ENCODE measurements at places on chromosomes 12 and 14. TPM values are rescaled to one million over a fixed set of nuclear protein-coding genes. Genes with fewer than 3 reads are reported as not detected.
A peak's percentile ranks its signal among the peaks of the same experiment; 100 is the strongest.

- peaks cover 12% of the 10 kb centered on the region for H3K4me1 ChIP-seq
- no peaks in the 10 kb centered on the region for H3K27me3 ChIP-seq
- H3K36me3 ChIP-seq: no peaks in the 10 kb centered on the region
- no peak overlapping the region for H3K4me3 ChIP-seq
Measured at GRCh38 chr14:68124979-68125731, 305.6 kb downstream of the RAD51B start.

- no peaks in the 10 kb centered on the region for H3K36me3 ChIP-seq
- H3K27ac ChIP-seq: no peak overlapping the region
- H3K4me3 ChIP-seq: no peak overlapping the region
- no peaks in the 10 kb centered on the region for H3K4me1 ChIP-seq
- H3K27me3 ChIP-seq: no peaks in the 10 kb centered on the region
- no peak for DNase-seq
Measured at GRCh38 chr14:28584951-28585350, 181.6 kb upstream of the FOXG1 start.

DNA sequence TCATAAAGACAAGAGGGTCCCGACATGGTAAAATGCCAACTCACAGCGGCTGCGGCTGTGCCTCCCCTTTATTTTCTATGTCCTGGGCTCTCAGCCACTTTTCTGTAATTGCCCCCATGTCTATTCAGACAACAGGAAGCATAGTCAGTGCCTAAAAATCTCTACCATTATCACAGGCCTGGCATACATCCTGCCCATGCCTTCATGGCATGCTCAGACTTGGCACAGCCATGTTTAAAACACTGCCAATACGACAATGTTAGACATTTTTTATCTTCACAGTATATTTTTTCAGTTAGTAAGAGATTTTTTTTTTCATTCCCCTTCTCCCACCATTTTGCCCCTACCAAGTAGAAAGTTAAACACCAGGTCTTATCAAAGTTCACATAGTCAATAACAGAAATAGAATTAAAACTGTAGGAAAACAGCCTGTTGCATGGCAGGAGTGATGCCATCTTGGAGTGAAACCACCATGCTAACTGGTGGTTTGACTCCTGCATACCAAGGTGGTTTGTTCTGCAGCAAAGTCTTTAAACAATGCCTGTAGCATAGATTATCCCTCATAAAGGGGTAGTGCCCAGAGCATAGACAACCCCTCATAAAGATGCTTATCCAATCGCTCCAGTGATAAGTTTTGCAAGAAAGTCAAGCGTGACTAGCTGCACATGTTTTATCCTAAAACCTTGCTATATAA lies 18.9 kb upstream of the CERS5 start:
- no peak overlapping the region for H3K4me3 ChIP-seq
- H3K4me1 ChIP-seq: no peaks in the 10 kb centered on the region
- H3K27ac ChIP-seq: 0 out of 2 replicates have a peak overlapping the region, but pooled peaks have one; percentile 33
- peaks cover 7% of the 10 kb centered on the region for H3K36me3 ChIP-seq
- no peaks in the 10 kb centered on the region for H3K27me3 ChIP-seq
- no peak for DNase-seq

GRCh38 chr12:69067713-69068112 lies 134.7 kb upstream of the CPM start:
- H3K36me3 ChIP-seq: no peaks in the 10 kb centered on the region
- H3K27me3 ChIP-seq: no peaks in the 10 kb centered on the region
- H3K4me3 ChIP-seq: no peak overlapping the region

The DBX2 gene
- total RNA-seq: not detected

All from GM23338 (cell line).